ENCODE measurements at places on chromosomes 16 and 17. TPM values are rescaled to one million over a fixed set of nuclear protein-coding genes. Genes with fewer than 3 reads are reported as not detected.

Gene GCGR
- not detected for total RNA-seq

Gene RNF135
- total RNA-seq: 10.6 TPM

Gene FBXW10B
- total RNA-seq: 3.6 TPM

DNA sequence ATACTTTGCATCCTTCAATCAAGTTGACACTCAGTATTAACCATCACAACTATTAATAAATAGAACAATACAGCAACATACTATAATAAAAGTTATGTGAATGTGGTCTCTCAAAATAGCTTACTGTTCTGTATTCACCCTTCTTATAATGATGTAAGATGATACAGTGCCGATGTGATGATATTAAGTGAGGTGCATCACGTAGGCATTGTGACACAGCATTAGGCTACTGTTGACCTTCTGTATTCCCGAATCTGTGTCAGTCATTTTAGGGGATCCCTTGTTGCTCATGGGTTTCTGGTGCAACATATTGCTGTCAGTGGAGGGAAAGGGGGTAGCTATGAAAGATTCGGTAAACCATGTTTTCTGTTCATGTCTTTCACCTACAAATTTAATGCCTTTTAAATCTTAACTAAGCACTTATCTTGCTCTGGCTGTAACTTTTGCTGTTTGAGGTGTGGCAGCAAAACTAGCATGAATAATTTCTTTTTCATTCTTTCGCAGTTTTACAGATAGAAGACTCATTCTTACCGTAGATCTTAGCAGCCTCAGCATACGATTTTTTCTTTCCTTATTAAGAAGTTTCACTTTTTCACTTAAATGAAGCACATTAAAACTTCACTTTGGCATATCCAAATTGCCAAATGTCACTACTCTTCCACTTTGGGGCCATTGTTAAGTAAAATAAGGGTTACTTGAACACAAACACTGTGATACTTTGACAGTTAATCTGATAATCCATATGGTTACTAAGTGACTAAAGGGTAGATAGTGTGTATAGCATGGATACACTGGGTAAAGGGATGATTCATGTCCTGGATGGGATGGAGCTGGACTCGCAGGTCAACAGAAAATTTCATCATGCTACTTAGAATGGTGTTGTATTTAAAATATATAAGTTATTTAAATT lies 29.6 kb downstream of the NFAT5 start:
- no peak for DNase-seq

DNA sequence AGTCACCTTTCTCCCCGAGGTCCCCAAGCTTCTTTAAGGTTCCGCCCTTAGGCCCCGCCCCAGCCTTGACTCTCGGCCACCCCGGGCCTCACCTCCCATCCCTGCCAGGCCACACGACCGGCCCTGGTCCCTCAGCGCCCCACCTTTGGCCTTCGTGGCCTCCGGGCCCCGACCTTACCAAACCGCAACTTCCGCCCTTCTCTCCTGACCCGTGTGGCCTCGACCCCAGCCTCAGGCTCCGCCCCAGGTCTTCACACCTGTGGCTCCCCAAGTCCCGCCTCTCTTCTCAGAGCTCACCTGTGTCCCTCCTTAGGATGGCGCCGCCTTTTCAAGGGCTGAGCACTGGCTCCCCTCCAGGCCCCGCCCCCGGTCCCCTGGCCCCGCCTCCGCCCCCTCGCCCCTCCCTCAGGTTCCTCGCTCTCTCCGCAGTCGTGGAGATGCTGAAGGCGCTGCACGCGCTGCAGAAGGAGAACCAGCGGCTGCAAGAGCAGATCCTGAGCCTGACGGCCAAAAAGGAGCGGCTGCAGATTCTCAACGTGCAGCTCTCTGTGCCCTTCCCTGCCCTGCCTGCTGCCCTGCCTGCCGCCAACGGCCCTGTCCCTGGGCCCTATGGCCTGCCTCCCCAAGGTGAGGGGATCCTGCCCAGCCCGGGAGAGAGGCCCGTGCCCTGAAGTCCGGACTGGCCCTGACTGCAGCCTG lies 10.0 kb upstream of the CISD3 start:
- DNase-seq: no peak

DNA sequence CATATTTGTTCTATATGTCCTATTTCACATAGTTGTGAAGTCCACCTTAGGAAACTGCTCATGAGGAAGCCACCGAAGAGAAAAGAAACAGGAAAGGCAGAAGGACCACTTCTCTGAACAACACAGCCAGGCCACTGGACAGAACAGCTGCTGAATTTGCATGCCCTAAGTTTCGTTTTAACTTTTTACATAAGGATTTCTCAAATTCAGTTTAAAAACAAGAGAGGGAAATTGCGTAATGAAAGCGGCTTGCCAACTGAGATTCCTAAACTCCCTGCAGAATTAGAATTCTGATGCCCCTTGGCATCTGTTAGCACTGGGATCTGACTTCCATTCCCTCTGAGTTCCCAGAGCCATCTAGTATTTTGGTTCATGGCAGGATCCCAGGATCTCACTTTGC lies 5.0 kb upstream of the CCL8 start:
- no peak for DNase-seq

DNA sequence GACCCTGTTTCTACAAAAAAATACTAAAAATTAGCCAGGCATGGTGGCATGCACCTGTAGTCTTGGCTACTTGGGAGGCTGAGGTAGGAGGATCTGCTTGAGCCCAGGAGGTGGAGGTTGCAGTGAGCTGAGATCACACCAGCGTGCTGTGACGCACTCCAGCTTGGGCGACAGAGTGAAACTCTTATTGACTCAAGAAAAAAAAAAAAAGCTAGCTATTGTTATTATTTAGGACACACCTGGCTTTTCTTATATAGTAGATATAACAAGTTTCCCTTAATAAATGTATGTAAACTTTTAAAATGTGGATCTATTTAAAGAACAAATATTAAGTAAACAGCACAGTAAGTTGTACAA lies 1.8 kb downstream of the RABEP2 start:
- no peak for DNase-seq

- no peak for DNase-seq
These were observed 6.4 kb downstream of the G6PC3 start for GRCh38 chr17:44076716-44077594.

- no peak for DNase-seq
These were observed 94.5 kb upstream of the WSCD1 start for GRCh38 chr17:5975661-5976060.

DNA sequence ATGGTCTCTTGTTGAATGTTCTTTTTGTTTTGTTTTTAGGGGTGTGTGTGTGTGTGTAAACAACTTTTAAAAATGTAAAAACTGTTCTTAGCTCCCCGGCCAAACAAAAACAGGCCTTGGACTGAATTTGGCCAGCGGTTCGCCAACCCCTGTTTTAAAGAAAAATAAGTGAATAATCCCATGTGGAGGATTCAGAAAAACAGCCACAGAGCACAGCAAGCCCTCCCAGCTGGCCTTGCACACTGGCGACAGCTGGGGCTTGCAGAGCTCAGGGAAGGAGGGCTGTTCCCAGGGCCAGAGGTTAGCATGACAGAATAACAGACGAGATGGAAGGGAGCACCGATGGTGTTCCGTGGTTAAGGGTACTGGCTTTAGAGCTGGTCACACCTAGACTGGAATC lies 39.0 kb downstream of the EMP2 start:
- no peak for DNase-seq

GRCh38 chr17:83128306-83129240 lies 49.2 kb downstream of the METRNL start:
- no peak for DNase-seq

DNA sequence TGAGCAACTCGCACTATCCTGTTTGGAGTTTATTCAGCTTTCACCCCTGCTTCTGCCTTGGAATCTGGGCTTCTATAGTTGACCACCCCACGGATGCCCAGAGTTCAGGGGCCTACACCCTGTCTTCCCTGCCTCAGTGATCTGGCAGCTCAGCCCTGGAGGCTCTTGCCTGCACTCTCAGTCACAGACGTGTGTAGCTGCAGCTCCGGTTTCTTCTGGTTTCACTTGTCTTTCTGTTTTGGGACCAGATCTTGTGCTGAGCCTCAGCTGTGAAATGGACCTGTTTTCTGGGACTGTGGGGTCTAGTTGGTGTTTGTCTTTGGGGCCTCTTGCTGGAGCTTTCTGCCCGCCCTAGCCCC lies 5.8 kb downstream of the GPT2 start:
- no peak for DNase-seq

Measured in skin of body (tissue), 3 donors.